ENCODE measurements at places on chromosomes 5 and 9.
A peak's percentile ranks its signal among the peaks of the same experiment; 100 is the strongest.

DNA sequence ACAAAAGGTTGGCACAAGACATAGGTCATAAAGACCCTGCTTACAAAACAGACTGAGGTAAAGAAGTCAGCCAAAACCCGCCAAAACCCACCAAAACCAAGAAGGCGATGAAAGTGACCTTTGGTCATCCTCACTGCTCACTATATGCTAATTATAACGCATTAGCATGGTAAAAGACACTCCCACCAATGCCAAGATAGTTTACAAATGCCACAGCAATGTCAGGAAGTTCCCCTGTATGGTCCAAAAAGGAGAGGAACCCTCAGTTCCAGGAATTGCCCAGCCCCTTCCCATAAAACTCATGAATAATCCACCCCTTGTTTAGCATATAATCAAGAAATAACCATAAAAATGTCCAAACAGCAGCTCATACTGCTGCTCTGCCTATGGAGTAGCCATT, 27.7 kb downstream of the MLLT3 start:
- no peak for DNase-seq

- no peak for DNase-seq
Observed at GRCh38 chr5:177089127-177089526, 2.4 kb downstream of the FGFR4 start.

GRCh38 chr5:133164759-133165158, 112.9 kb downstream of the HSPA4 start:
- DNase-seq = no peak

DNA sequence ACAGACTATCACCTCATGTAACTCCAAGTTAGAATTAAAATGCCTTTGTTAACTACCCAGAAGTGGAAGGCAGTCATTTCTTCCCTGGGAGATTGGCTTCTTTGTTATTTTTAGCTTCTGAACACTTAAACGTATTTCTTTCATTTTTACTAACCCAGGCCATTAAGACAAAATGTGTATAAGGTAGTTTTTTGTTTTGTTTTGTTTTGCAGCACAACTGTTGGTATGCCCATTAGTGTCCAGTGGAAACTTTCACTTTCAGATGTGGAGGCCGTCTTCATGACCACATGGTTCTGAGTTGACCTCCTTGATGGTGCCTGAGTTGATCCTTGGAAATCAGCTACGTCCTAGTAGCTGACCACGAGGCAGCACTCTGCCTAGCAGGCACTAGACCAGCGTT, 264.6 kb upstream of the ZNF608 start:
- no peak for DNase-seq

GRCh38 chr5:119708076-119708790, 78.9 kb downstream of the FAM170A start:
- DNase-seq = no peak

DNA sequence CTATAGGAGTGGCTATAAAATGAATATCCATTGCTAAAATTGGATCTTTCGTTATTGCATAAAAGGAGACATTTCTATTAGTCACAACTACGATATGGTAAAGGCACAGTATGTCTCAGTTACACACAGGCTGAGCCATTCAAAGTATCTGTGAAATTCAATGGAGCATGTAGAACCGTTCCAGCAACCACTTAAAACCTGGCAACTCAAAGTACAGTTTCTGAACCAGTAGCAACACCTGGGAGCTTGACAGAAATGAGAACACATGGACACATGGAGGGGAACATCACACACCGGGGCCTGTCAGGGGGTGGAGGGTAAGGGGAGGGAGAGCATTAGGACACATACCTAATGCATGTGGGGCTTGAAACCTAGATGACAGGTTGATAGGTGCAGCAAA, 15.4 kb downstream of the POC5 start:
- no peak for DNase-seq

- DNase-seq = peak; percentile 17
Observed at GRCh38 chr9:101977614-101978210, 239.3 kb upstream of the GRIN3A start.

GRCh38 chr5:134500699-134501430, 24.6 kb upstream of the JADE2 start:
- no peak for DNase-seq

GRCh38 chr9:137575716-137576411, 2.9 kb downstream of the DPH7 start:
- no peak for DNase-seq

GRCh38 chr5:139817362-139817761, 21.8 kb downstream of the PSD2 start:
- no peak for DNase-seq

- peak; percentile 15 for DNase-seq
Observed at GRCh38 chr9:109017493-109017892, 4.2 kb upstream of the CTNNAL1 start.

GRCh38 chr9:124940521-124940893, 376 bp downstream of the GOLGA1 start:
- no peak for DNase-seq

- DNase-seq = peak; percentile 61
Observed at GRCh38 chr5:157459715-157460599, at the start of gene NIPAL4. TSS of gene NIPAL4 (plus strand) at chr5:157460213. CDS start at chr5:157460321, 108 bp downstream.

DNA sequence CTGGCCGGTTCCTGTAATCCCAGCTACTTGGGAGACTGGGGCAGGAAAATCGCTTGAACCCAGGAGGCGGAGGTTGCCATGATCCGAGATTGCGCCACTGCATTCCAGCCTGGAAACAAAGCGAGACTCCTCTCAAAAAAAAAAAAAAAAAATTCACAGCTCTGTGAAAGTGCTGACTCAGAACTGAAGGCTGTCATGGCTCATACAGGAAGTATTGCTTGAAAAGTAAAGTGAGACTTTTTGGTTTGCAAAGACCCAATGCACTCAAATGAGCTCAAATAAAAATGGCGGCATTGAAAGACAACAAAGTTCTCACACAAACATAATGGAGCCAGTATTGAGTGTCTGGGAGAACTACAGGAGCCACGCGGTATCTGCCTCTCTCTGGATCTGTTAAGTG, 202.1 kb downstream of the FBXL7 start:
- no peak for DNase-seq

GRCh38 chr9:128249558-128249907, 26.3 kb downstream of the GOLGA2 start:
- no peak for DNase-seq

DNA sequence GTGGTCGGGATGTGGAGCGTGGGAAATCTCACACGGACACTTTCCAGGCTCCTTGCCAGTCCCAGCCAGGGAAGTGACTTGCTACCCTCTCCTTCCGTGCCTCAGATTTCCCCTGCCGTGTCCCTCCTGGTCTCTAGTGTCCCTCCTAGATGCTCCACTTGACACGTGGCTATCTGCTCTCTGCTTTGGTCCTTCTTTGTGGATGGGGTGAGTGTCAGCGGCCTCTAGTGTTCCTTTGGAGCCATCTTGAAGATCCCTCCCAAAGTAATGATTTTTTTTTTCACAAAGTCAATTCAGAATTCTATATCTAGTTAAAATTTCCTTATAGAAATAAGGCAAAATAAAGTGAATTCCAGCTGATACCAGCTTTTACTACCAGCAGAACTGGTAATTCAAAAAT, 117.7 kb downstream of the MRPL36 start:
- DNase-seq = no peak

DNA sequence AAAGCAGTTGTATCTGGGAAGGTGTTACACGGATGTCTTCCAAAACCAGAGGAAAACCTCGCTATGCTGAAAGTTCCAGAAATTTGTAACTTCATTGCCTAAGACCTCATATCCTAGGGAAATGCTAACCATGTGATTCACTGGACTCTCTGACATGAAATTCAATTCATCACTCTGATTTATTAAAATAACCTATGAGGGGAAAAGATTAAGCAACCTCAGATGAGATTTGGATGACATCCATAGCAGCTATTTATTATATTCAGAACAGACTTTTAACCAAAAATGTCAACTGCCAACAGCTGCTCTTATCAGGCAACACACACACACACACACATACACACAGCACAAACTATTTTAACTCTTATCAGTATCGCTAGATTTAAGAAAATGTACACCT, 1006.4 kb upstream of the CTNND2 start:
- no peak for DNase-seq

- DNase-seq = no peak
Observed at GRCh38 chr5:110414360-110414759, 312.1 kb downstream of the TMEM232 start.

DNA sequence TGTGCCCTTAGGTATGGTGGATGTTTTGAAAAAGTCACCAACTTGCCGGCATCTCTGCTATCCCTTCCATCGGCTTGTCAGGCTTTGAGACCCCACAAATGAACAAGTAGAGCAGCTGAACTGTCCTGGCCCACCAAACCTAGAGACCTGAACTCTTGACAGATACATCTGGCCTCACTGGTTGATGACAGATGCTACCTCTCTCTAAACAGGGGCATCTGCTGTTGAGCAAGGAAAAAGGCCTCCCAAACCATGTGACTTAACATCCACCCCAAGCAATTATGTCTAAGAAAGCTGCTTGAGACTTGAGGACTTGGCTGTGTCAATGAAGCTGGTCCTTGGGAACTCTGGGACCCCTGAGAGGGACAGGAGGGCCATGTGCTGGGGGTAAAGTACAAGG, 2.3 kb downstream of the CCNI2 start:
- no peak for DNase-seq

GRCh38 chr9:91193087-91193657, 168.5 kb downstream of the AUH start:
- peak; percentile 62 for DNase-seq

DNA sequence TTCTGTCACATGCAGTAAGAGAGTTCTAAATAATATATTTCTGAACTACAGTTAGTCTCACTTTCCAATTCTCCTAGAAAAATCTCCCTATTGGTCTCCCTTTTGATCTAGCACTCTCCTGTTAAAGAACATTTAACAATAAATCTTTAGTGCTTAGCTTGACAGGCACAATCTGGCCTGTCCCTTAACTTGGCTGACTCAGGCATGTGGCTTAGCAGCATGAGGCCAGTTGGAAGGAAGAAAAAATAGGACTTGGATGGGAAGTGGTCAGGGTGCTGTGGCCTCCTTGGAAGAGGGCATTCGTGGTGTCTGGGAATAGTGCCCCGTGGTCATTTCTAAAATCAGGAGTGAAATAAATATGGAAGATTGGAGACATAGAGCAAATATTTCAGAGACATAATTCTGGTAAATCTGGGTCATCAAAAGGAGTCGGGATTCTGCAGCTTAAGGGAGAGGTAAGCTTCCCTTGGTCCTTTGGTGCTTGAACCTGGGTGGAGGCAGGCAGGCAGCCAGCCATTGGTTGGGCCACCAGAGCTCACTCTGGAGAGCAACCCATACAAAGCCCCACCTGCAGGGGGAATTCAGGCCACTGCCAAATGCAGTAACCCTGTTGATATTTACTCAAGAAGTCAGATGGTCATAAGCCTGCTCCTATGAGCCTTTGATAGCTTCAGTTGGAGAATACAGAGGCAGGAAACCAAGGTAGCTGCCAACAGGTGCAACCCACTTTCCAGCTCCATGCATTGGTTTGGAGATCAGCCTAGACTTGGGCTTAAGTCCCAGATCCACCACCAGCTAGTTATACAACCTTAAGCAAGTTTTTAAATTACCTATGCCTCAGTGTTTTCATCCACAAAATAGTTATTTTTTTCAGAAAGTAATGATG, 28.8 kb upstream of the TLE4 start:
- DNase-seq = no peak

DNA sequence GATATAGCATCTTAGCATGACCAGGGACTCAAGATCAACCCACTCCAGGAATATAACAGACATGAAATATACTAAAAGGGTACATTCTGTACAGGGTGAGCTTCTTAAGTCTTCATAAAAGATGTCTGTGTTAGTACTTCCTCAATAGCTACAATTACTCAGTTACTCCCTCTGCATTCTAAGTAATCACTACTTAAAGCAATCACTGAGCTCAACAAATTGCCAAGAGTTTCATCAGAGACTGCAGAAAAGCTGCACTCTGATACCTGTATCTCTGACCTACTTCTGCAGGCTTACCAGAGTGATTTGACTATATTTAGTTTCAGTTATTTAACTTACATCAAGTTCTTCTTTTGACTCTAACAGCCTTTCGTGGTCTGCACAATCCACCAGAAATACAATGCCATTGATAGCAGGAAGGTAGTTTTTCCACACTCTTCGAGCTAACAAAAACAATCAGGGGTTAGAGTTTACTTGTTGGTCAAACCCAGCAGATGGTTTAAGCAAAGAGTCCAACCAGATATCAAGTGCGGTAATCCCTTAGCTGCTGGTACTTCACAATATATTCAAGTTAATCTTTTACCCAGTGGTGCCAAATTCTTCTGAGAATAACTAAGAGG, 23.3 kb downstream of the SAR1B start:
- DNase-seq = no peak

DNA sequence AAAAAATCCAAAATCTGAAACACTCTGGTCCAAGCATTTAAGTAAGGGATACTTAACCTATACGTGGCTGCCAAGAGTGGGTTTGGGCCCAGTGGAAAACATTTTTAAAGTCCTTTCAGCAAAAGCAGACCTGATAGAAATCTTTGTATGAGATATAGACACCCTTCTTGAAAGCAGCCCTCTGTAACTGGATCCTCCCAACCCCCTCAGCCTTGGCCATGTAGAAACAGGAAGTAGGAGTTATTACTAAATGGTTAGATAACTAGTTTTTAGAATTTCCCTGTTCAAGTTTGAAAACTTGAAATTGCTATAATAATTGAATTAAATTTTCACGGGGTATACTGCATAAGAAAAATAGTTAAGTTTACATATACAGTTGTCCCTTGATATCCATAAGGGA, 111.3 kb upstream of the PCA3 start:
- peak; percentile 23 for DNase-seq

DNA sequence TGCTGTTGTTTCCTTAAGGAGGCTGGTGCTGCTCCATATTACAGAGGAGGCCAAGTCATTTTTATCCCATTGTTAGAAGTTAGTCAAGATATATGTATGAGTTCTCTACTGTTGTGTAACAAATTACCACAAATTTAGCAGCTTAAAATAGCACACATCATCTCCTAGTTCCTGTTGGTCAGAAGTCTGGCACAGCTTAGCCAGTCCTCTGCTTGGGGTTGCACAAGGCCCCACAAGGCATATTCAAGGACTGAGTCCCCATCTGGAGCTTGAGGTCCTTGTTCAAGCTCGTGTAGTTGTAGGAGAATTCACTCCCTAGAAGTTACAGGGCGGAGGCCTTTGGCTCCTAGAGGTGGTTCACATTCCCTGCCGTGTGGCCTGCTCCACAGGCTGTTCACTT, 14.7 kb downstream of the MTAP start:
- DNase-seq = no peak

DNA sequence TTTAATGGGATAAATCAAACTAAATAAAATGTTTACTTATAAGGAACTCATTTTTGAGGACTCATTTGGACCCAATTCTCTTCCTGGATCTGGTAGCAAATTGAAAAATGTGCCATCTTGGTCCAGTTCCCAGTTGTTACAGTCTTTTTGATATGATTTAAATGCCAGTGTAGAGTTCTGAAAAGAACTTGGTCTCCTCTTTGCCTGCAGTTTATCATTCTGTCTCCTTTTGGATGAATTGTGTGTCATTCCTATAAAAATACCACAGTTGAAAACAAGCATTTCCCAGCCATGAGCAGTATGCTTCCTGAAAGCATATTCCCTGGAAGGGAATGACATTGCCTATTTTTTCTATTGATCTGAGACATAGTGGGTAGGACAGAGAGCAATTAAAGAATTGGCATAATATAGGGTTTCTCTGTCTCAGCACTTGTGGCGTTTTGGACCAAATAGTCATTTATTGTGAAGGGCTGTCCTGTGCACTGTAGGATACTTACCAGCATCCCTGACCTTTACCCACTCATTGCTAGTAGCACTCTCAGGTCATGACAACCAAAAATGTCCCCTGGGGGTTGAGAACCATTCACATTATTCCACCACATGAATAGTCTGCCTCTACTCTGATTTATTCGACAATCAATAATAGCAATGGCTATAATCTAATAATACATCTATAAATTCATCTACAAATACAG, 181.8 kb downstream of the NXNL2 start:
- DNase-seq = no peak

Measured in B cell (primary cell).